Activated naive CD4-positive, alpha-beta T cell treated with anti-CD3 and anti-CD28 coated beads, Interleukin-2, amount 10 ng/mL, durations not matched to agents 7 days and 5 days (primary cell): ENCODE measurements at places on chromosomes 3 and 15.

DNA sequence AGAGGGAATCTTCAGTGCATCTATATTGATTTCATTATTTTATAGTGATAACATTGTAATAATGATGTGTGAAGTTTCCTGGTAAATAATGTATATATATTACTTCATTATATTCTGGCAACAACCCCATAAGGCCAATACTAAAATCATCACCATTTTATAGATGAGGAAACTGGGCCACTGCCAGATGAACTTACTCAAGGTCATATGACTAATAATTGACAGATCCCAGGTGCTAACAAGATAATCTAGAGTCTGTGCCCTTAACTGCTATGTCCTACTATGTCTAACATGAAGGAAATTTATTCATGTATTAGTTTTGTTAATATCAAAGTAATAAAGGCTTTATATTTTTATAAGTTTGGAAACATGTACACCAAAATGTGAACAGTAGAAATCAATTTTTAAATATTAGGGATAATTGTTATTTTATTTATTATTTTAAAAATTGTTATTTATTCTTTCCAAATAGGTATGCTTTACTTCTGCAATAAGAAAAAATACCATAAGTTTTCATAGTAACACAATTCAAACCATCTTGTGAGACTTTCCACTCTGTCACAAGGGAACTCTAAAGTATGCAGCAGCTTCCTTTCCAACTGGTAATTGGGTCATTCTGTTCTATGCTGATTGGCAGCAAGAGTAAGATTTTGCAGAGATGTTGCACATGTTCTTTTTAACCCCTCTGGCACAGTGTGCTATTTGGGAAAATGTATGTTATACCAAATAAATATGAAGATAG is 90.8 kb upstream of the CMC1 start:
- no peaks in the 10 kb centered on the region for H3K36me3 ChIP-seq

- no peaks in the 10 kb centered on the region for H3K36me3 ChIP-seq
- no peak for DNase-seq
- H3K27ac ChIP-seq = no peak overlapping the region
- peaks cover 14% of the 10 kb centered on the region for H3K4me1 ChIP-seq
- H3K4me3 ChIP-seq = no peak overlapping the region
Measured at GRCh38 chr3:194221336-194221735, 85.4 kb downstream of the HES1 start.

- H3K27ac ChIP-seq = no peak overlapping the region
- peaks cover 67% of the 10 kb centered on the region for H3K36me3 ChIP-seq
- H3K27me3 ChIP-seq = no peaks in the 10 kb centered on the region
- no peak overlapping the region for H3K4me3 ChIP-seq
- no peak for DNase-seq
Measured at GRCh38 chr3:124973290-124973689, 38.7 kb upstream of the MUC13 start.

- peaks cover 34% of the 10 kb centered on the region for H3K36me3 ChIP-seq
- peak overlapping the region; percentile 85 for H3K27ac ChIP-seq
- H3K4me3 ChIP-seq = no peak overlapping the region
- peaks cover 68% of the 10 kb centered on the region for H3K4me1 ChIP-seq
Measured at GRCh38 chr3:183541738-183542137, 13.8 kb downstream of the KLHL6 start.

GRCh38 chr3:186879781-186880180 is 37.3 kb downstream of the ADIPOQ start:
- peaks cover 44% of the 10 kb centered on the region for H3K4me1 ChIP-seq
- no peak overlapping the region for H3K4me3 ChIP-seq
- H3K27ac ChIP-seq = no peak overlapping the region
- no peaks in the 10 kb centered on the region for H3K27me3 ChIP-seq
- H3K36me3 ChIP-seq = peaks cover 1% of the 10 kb centered on the region
